C1 segment of cervical spinal cord (tissue), 14 donors: ENCODE measurements at places on chromosomes 11 and 22.

DNA sequence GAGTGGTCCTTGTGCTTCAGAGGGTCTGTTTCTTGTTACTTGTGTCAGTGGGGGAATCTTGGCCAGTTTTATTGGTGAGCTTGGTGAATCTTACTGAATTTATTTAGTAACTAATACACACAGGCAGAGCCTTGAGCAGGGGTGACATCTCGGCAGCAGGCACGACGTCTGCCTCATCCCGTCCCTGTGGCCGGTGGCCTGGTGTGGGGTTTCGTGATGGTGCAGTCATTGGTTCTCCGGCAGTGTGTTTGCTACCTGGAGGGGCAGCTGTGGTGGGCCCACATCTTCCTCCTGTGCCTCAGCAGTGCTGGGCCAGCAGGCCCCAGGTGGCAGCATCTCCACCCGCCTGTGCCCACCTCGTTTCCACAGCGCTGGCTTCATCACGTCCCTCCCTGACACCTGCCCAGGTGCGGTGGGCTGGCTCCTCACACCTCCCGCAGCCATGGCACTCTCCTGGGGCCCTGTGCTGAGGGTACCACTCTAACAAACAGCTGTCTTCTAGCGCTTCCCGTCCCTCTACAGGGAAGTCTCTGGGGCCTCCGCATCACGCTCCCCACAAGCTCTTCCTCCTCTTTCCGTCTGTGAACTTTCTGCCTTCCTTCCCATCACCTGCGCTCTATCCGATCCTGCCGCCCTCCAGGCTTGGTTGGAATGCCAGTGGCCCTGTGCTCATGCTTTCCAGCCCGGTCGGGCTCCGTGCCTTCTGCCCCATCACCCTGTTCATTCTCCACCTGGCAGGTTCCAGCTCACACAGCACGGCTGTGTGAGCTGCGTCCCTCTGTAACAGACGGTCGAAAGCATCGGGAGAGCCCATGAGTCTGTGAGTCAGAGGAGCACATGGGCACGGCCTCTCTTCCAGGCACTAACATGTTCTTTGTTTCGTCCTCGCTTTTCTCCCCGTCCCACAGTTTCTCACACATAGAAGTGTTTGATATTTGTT lies 203.4 kb downstream of the TBC1D22A start:
- no peak for DNase-seq

DNA sequence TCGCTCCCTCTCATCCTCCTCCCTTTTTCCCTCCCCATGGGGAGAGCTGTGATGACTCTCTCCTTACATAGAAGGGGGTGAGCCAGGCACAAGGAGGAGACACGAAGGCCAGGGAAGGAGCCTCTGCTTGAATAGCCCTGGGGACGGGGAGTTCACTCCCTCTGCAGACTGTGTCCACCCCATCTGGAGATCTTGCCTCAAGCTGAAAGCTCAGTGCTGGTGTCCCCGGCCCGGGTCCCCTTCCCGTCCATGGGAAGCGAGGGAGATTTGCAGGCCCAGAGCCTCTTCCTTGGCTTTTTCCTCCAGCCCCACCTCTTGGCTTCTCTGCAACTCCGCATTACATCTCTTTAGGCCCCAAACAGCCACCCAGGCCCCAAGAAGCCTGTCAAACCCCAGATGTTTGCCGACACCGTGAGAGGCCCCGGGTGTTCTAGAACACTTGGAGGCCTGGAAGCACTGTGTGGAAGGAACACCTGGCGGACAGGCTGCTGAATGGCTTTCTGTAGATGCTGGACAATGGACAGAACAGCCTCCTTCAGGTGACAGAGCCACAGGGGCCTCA lies 32.3 kb downstream of the LINC01488 start:
- DNase-seq = no peak

GRCh38 chr11:74023276-74023675 lies 14.4 kb upstream of the UCP3 start:
- DNase-seq = no peak

GRCh38 chr11:7690648-7691047 lies 15.6 kb downstream of the OVCH2 start:
- no peak for DNase-seq

DNA sequence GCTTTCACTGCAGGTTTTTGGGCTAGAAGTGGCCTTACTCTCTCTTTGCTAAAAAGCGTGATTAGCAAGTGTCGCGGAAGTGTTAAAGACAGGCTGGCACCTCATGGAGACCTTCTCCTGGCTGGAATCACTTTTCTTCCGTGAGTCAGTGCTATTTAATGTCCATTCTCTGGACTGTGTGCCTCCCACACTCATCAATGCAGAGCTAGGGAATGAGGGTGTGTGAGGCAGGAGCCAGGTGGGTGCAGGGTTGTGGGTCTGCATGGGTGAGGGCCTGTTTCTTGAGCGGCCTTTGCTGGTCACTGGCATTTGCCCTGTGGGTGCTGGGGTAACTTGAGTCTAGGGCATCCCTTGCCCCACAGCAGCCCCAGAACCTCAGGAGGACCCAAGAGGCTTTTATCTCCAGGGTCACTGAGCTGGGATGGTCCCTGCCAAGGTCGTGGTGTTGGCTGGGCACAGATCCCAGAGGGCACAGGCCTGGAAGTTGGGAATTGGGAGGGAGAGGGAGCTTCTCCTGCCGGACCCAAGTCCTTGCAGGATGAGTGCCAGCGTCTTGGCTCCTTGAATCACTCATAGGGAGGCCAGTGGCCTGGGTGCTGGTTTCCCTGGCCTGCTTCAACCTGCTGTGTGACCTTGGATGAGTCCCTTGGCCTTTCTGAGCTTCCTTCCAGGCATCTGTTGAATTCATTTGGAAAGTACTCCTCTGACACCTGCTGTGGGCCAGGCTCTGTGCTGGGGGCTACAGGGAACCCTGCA lies 30.0 kb downstream of the KIAA1671 start:
- DNase-seq = no peak

- DNase-seq = peak; percentile 98
Observed at GRCh38 chr11:65487467-65488272, 11.2 kb upstream of the MALAT1 start.

- DNase-seq = no peak
Observed at GRCh38 chr22:42972649-42973535, 42.1 kb downstream of the PACSIN2 start.

DNA sequence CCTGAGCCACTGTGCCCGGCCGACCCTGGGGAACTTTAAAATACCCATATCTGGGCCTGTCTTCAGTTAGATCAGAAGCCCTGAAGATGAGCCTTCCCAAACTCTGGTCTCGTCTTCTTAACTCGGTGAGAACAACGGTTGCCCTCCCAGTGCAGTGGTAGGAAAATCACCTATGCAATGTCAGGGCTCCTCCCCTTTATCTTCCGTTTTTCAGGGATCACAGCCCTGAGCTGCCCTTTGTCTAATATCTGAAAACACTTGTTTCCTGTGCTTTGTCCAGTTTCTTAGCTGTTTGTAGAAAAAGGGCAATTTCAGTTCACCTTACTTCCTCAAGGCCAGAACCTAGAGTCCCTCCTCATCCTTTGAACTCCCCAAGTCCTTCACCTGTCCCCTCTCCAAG lies 9.4 kb downstream of the DRAP1 start:
- DNase-seq = no peak

DNA sequence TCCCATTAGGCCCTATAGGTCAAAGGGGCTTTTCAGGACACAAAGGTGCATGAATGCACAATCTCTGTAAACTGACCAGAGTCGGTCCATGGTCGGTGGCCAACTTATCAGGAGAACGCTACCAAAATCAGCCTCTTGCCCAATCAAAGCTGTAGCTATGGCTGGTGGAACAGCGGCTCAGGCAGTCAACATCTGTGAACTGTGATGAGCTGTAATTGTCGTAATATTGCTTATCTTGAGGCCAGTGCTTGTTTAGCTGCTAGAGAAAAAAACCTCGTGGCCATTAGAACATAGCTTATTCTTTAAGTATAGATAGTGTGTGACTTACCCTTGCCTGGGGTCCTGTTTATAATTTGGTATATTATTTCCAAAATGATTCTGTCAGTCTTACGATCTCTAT lies 14.4 kb upstream of the CHST1 start:
- DNase-seq = no peak

GRCh38 chr11:70650075-70650909 lies 252.0 kb downstream of the CTTN start:
- peak; percentile 14 for DNase-seq

DNA sequence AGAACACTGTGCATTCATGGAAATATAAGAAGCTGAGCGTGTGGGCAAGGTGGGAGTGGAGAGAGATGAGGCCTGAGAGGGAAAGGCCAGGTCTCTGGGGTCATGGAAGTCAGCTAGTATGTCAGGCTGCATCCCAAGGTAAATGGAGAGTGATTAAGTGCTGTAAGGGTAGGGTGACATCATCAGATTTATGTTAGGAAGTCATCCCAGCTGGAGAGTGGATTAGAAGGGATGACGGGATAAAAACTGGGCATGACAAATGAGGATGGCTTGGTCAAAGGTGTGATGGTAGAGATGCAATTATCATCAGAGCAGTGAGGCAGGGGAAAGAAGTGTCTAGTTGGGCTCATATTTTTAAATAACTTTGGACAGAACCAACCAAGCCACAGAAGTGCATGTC lies 3.5 kb upstream of the ENDOD1 start:
- DNase-seq = no peak

DNA sequence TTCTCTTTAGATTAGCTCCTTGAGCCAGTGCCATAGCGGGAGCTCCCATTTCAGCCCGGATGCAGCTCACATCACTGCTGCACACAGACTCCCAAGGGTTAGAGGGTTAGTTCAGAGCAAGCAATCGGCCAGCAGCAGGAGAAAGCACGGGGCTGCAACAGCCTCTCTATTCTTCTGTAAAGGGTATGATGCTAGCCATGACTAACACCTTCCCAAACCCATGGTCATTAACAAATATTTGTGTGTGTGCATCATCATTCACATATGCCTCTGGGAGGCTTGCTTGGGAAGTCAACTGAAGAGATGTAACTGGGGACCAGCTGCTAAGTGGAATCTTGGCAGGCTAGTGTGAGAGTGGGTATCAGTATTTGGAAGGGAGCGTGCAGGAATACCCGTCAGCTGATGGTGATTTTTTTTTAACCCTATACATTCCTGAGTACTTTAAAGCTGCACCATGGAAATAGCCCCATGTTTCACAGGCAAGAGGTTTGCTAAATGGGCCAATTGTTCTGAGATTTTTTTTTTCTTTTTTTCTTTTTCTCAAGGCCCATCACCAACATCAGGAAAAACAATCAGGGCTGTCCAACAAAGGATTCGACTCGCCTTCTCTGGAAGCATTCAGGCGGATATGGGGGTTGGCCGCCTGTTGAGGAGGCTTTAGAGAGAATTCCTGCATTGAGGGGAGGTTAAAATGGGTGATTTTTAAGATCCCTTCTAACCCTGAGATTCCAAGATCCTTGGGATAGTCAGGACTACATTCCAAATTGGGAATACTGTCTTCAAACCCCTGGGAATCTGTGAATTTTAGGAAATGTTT lies 33.2 kb upstream of the CCDC89 start:
- peak; percentile 58 for DNase-seq

DNA sequence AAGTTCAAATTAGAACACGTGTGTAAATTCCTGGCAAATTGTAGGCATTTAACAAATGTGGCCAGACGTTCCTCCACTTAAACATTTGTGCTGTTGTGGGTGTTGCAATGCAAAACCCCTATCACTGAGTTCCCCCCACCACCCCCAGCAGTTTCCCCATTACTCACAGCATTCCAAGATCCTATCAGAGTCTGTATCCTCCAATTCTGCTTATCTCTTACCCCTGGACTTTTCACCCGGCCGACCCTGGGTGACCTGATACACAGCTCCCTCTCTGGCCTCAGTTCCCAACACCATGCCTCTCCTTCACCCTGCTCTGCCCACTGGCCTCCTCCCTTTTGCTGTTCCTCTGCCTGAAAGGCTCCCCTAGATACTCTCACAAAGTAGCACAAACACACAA lies 31.4 kb upstream of the AQP11 start:
- no peak for DNase-seq

GRCh38 chr11:103322821-103323220 lies 213.6 kb downstream of the DYNC2H1 start:
- DNase-seq = no peak

DNA sequence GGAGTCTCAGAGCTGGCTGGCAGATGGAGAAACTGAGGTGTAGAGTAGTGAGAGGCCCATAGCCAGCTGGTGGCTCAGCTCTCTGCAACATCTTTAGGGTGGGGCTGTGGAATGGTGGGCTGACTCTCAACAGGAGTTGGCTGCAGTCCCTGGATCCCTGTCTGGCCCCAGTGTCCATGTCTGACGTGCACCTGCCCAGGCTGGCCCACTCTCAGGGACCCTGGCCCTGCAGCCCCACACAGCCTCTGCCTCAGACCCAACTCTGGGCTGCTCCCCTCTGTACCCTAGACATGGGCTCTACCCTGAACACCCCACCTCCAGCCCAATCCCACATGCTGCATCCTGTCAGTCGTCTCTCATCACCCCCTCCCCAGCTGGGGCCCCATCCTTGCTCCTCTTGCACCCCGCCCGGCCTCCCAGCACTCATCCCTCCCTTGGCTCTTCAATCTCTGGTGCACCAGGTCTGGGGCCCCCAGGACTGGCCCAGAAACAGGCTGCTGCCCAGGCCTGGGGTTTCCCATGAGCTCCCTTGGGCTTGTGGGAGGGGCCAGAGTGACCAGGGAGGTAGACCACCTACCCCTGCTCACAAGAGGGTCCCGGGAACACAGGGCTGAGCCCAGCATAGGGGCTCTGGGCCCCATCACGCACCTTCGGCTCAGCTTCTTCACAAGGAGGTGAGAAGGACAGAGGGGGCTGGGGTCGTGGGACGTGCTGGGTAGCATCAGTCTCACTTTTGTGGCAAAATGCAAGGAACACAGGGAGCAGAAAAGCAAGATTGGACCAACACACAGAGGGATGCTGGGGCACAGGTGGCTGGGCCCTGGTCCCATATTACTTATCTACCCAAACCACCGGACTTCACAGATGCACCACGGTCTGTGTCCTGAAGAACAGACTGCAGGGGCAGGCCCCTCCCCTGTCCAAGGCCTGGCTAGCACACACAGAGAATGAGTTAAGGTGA lies 31.5 kb downstream of the ARVCF start:
- no peak for DNase-seq

DNA sequence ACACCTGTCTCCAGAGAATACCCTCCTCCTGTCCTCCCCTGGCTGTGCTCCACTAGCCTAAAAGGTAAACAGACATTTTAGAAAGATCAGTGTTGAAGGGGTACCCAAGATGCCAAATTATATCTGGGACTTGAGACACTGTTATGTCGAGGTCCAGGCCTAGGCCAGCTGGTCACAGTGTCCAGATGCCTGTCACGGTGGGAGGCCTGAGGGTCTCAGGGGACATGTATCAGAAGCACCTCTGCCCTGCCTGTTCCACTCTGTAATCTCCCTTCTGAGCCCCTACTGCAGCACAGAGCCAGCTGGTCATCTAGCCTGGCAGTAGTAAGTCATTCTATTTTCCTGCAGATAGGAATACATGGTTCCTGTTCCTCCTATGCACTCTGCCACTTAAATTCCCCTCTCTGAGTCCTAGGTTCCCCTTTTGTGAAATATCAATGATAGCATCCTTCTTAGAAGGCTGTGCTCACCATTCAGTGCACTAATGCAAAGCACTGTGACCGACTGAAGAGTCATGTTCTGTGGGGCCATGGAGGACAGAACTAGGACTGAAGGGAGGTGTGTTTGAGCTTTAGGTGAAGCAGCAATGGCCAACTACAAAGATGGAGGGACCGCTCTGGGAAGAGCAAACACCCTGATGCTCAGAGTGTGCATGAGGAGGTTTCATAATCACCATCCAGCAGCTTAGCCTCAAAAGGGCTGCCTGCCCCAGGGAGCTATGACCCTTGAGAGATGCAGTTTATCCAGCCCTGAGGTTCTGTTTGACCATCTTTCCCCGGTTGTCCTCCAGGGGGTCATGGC lies 44.8 kb upstream of the TUB start:
- DNase-seq = no peak

- no peak for DNase-seq
Observed at GRCh38 chr22:35205961-35206360, 51.3 kb upstream of the HMGXB4 start.

- DNase-seq = no peak
Observed at GRCh38 chr11:73331138-73331916, 23.3 kb downstream of the ARHGEF17 start.
